ENCODE measurements at places on chromosomes 4 and X. TPM values are rescaled to one million over a fixed set of nuclear protein-coding genes. Genes with fewer than 3 reads are reported as not detected.

The PHOX2B gene
- total RNA-seq = not detected

The HMX1 gene
- not detected for total RNA-seq

GRCh38 chr4:20487852-20488251, 212.4 kb upstream of the PACRGL start:
- DNase-seq = no peak

GRCh38 chr4:112518675-112519074, 2.7 kb upstream of the NEUROG2 start:
- DNase-seq = no peak

DNA sequence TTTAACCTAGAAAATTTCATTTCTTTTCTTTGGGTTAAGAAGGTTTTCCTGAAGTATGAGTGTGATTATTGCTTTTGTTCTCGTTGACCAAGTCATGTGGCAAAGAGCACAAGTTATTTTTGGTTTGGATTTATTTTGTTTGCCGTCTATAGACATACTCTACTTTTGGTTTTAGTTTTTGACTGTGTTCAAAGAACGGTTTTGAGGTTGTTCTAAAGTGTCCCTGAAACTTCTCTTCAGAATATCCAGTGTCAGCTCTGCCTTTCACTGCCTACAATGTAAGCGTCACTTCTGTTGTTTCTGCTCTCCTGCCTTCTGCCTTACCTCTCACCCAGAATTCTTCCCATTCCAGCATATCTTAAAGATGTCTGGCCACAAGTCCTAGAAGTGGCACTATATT, 812.2 kb downstream of the C4orf33 start:
- no peak for DNase-seq

GRCh38 chr4:73723928-73724327, 16.4 kb upstream of the CXCL8 start:
- no peak for DNase-seq

DNA sequence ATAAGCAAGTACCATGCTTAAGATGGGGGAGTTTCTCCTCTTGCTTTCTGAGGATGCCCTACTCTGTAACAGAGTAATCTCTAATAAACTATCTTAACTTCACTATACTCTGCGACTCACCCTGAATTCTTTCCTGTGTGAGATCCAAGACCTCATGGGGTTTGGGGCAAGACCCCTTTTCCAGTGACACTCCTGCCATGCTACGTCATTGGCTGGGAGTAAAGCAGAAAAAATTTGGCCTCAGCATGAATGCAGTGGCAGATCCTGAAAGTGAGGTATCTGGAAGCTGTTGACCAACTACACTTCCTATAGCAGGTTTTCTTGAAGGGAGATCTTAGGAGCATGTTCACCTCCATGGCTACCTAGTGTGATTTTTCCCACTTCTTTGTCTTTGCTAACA, 109.1 kb upstream of the MED14 start:
- DNase-seq = no peak

The CXCL5 gene
- total RNA-seq = 11.1 TPM

GRCh38 chrX:105349476-105349875, 129.0 kb upstream of the TEX13A start:
- DNase-seq = no peak

The RBM41 gene
- total RNA-seq = 22.8 TPM

DNA sequence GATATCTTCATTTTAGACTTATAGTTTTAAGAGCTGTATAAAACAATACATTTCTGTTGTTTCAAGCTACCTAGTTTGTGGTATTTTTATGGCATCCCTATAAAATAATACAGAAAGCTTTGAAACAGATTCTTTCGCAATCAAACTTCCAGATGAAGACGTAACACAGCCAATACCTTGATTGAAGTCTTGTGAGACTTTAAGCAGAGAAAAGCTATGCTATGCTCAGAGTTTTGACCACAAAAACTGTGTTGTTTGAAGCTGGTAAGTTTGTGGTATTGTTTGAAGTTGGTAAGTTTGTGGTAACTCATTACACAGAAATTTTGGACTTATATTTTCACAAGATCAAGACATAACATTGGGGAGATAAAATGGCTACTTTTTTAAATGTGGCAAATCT, 201.8 kb upstream of the UGT8 start:
- DNase-seq = no peak

The TDO2 gene
- total RNA-seq = not detected

The TCEANC gene
- total RNA-seq = 2.4 TPM

- no peak for DNase-seq
These were observed 5.3 kb upstream of the GPR78 start for GRCh38 chr4:8574796-8575370.

DNA sequence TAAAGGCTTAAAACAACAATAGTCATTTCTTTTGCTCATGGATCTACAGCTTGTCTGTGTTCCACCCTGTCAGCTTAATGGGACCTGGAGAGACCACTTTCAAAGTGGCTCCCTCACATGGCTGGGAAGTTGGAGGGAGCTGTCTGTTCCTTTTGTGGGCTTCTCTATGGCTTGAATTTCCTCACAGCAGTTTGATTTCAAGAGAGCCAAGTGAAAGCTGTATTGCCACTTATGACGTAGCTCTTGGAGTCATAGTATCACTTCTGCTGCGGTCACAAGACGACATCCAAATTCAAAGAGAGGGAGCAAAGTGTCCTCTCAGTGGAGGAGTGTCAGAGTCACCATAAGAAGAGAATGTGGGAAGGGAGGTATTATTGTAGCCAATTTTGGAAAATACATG, 22.7 kb upstream of the ACSL1 start:
- DNase-seq = no peak

The BEX1 gene
- 144 TPM for total RNA-seq

The CDS1 gene
- total RNA-seq = 5.7 TPM

DNA sequence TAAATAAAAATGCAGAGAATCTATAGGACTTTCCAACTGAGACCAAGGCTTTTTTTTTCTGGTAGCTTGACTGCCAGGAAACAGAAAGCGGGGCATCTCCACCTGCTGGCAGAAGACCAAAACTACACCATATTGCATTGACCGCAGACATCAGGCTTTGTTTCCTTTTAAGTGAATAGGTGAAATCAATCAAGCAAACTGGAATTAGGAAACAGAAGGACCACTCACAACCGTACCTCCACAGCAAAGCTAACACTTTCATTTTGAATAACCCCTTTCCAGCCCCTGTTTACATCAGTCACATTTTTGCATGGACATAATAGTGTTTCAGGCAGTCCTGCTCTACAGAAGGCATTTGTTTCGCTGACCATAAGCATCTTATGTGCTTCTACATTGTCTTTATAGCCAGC, 218.2 kb downstream of the IDS start:
- peak; percentile 81 for DNase-seq

- DNase-seq = no peak
These were observed 357.6 kb upstream of the CPEB2 start for GRCh38 chr4:14644580-14645282.

DNA sequence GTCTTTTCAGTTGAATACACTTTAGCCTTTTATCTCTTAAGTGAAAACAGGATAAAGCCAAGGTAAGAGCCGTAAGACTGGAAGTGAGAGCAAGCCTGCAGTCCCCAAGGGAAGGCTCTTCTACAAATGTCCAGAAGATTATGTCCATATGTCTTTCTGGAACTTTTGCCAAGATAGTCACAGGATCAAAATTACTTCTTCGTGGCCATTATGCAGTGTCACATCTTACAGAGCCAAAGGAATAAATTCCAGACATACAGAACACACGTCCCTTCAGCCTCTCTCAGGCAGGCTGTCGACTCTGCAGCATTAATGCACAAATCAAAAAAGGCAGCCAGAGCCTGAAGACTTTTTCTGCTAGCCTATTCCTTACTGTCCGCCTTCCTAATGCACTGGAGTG, 10.9 kb upstream of the GATB start:
- DNase-seq = no peak

- no peak for DNase-seq
These were observed 173.1 kb upstream of the KLF3 start for GRCh38 chr4:38490753-38491446.

- no peak for DNase-seq
These were observed 41.7 kb downstream of the SEPTIN11 start for GRCh38 chr4:76991161-76991660.

DNA sequence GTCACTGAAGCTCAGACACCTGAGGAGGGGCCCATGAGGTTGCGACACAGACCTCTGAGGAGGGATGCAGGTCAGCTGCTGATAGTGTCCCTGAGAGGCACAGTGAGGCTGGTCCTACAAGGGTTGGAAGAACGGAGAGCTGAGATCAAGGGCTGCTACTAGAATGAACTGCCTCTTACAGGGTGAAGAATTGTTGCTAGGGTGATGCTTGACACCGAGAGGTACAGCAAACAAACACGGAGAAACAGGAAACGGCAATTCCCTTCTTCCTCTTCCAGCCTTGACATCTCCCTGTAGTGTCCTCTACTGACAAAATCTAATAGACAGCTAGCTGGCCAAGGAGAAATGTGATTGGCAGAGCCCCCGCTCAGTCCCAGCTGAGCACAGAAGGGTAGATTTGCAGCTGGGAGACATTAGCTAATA, 11.8 kb upstream of the HPGDS start:
- no peak for DNase-seq

- DNase-seq = no peak
These were observed 126.1 kb downstream of the GPC3 start for GRCh38 chrX:133859336-133859735.

DNA sequence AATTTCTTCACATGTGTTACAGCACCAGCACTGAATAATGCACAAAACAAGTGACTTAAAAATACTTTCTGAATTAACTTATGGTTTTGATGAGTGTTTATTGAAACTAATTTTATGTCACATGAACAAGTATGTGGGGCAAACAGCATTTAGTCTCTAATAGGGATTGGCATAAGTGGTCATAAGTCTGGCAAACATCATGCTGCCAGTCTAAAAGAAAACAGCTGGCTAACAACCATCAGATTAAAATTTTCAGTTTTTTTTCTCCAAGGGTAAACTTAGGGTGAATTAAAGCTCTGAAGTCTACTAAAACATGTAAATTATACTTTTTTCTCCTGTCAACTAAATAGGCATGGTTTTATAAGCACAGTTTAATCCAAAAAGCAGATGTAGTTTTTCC, 1014.2 kb downstream of the FAT4 start:
- no peak for DNase-seq

- peak; percentile 45 for DNase-seq
These were observed 82.4 kb downstream of the MAGED1 start for GRCh38 chrX:51975811-51976210.

DNA sequence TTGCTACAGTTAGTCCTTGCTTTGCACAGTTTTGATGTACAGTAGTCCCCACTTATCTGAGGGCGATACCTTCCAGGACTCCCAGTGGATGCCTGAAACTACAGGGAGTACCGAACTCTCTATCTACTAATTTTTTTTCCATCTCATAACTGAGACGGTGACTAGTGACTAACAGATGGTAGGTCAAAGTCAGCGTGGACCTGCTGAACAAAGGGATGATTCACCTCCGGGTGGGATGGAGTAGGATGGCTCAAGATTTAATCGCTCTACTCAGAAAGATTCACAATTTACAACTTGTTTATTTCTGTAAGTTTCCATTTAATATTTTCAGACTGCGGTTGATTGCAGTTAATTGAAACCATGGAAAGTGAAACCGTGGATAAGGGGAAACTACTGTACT, 655.8 kb downstream of the ZNF674 start:
- DNase-seq = no peak

- peak; percentile 38 for DNase-seq
These were observed 100.8 kb downstream of the BEND2 start for GRCh38 chrX:18119856-18120255.

DNA sequence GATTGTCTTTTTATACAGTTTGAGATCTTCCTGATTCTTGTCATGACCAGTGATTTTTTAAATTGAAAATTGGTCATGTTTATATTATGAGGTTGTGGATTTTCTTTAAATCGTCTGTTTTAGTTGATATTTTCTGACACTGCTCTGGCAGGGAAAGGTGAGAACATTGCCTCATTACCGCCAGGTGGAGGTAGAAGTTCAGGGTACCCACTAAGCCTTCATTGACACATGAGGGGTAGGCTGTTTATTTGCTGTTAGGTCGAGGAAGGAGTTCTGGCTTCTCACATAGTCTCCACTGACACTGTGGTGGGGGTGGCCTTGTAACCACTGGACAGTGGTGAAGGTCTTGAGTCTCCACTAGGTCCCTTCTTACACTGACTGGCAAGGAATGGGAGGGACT, 117.6 kb upstream of the GPR101 start:
- peak; percentile 61 for DNase-seq

DNA sequence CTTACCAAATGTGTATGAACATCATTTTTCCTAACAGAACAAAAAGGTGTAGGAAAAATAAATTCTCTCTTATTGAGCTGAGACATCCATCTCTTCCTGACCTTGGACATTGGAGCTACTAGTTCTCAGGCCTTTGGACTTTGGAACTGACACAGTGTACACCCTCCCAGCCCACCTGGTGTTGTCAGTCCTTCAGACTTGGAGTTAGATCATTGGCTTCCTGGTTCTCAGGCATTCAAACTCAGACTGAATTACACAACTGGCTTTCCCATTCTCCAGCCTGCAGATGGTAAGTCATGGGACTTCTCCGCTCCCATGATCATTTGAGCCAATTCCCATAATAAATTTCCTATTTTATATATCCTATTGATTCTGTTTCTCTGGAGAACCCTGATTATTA, 84.8 kb upstream of the EDNRA start:
- no peak for DNase-seq

- peak; percentile 83 for DNase-seq
These were observed 8.1 kb upstream of the GPR119 start for GRCh38 chrX:130393451-130394074.

- no peak for DNase-seq
These were observed 54.0 kb downstream of the COL25A1 start for GRCh38 chr4:109248322-109248900.

DNA sequence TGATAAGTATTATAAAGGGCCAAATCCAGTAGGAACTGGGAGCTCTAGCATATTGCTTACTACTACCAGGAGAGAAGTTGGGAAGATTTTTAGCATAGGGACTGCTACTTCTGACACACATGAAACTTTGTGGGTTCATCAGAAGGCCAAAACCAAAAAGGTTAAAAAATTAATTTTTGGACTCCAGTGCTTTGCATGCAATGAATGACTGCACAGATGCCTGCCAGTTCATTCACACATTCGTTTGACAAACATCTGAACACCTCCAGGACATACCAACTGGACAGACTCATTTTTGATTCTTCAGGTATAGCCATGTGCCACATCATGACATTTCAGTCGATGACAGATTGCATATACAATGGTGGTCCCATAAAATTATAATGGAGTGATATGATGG, 79.8 kb downstream of the MID1IP1 start:
- no peak for DNase-seq

GRCh38 chr4:26178854-26179253, 142.0 kb upstream of the RBPJ start:
- DNase-seq = no peak

Data from endodermal cell (in vitro differentiated cells).